ENCODE measurements at places on chromosomes 5 and 9.

GRCh38 chr5:148163345-148163744, 5.0 kb upstream of the SPINK14 start:
- no peak for DNase-seq

DNA sequence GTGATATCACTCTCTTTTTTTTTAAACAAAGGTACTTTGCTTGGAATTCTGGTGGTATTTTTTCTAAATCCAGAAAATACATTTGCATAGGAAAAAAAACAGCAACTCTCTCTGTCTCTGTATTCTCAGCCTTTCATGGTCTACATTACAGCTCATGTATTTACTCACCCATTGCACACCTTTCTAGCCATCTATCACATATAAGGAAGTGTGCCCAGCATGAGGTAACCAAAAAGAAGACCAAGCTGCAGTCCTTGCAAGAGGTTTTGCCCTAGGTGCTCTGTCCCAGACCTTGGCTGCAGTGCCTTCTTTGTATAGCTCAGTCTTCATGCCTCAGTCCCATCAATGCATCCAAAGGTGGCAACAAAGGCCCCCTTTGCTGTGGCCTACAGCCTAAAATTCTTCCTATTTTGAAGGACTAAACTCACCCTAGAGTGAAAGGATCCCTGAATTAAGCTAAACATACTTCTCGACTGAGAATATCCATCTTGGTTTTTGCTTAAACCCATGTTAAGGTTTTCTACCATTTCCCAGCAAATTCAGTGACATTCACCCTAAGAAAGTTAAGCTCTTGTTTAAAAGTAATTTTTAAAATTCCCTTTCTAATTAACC, 446.4 kb downstream of the KIF4B start:
- peak; percentile 39 for DNase-seq

DNA sequence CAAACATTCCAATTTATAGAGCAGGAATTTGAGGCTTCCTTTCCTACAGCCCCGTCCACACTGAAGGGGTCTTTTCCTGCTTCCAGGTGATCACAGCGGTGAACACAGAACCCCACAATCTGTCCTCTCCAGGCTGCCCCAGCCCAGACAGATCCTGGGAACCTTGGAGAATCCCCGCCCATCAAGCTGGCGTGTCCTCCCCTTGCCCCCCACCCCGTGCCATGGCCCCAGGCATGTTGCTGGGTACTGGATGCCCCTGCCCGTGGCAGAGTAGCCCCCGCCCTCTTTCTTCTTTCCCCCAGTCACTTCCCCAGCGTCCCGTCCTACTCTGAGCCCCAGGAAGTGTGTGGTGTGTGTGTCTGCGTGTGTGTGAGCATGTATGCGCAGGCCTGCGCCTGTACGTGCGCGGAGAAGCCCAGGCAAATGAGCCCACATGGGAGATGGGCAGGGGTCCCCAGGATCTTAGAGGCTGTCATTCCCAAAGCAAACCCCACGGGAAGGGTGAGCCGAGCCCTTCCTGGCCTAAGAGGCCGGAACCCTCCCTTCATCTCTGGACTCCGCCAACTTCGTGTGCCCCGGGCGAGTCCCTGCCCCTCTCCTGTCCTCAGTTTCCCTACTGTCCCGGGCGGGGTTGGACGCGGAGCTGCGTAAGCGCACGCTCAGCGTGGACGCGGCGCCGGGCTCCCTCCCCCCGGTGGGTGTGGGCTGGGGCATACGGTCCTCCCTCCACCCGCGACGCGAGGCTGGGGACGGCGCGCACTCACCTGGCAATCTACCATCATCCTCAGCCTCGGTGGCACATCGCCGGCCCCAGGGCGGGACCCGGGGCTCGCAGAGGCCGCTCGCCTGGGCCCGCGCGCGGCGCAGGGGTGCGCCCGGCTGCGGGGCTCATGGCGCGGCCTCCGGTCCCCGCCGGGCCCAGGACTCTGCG, 15.2 kb downstream of the GBGT1 start:
- peak; percentile 12 for DNase-seq

DNA sequence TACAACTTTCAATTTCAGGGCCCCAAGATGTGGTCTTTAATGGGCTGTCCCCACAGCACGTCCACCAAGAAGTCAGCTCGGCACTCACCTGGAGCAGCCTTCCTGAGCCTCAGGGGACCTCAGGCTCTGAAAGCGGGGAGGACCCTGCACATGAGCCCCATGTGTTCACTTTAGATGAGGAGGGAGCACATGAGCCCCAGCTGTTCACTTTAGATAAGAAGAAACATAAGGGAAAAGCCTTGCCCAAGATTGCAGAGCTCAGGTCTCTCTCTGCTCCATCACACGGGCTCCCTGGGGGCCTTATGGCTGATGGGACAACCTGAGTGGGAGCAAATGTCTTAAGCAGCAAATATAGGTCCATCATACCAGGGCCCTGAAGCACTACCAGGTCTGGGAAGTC, 56.4 kb downstream of the NIPSNAP3B start:
- DNase-seq = no peak

DNA sequence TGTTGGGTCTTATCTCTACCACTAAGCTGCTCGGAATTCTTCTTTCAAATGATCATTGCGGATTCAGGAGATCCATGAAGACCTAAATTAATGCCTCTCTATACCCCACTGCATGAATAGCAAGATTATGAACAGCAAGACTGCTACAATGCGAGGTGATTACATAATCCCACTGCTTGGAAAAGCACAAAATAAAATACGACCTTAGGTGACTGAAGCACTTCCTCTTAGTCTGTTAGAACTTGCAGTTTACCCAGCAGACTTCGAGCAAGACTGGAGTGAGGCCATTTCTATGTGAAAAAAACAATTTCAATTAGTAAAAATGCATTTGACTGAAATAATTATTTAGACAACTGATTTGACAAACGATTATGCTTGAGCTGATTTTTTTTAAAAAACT, 59.8 kb downstream of the SH3RF2 start:
- DNase-seq = no peak

DNA sequence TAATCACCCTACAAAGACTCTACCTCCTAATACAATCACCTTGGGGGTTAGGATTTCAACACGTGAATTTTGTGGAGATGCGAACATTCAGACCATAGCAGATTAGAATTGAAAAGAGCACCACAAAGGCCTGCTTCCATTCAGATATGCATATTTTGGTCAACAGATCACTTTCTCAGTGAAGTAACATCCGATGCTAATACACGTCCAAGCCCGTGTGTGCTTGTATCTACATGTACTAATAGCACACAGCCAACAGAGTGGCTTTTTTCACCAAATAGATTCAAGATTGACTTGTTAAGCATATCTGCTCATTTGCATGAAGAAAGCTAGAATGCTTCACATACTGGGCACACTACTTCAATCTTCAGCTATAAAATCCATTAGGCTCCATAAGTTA, 35.6 kb upstream of the SSBP2 start:
- DNase-seq = no peak

DNA sequence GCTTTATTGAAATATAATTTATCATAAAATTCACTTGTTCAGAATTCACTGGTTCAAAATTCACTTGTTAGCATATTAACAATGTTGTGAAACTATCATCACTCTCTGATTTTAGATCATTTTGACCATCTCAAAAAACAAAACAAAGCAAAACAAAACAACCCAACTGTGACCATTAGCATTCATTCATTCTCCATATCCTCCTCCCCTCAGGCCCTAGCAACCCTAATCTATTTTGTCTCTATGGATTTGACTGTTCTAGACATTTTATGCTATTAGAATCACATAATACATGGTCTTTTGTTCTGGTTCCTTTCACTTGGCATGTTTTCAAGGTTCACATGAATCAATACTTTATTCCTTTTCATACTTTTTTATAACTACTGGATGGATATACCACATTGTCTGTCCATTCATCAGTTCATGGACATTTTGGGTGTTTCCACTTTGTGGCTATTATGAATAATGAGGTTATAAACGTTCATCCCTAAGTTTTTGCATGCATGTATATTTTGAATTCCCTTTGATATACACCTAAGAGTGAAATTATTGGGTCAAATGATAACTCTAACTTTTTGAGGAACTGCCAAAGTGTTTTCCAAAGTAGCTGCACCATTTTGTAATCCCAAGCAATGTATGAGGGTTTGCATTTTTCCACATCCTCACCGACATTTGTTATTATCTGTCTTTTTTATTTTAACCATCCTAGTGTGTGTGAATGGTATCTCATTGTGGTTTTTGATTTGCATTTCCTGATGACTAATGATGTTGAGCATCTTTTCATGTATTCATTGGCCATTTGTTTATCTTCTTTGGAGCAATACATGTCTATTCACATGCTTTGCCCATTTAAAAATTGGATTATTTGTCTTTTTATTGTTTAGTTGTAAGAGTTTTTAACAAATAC, 304.1 kb downstream of the SH3GL2 start:
- peak; percentile 47 for DNase-seq

DNA sequence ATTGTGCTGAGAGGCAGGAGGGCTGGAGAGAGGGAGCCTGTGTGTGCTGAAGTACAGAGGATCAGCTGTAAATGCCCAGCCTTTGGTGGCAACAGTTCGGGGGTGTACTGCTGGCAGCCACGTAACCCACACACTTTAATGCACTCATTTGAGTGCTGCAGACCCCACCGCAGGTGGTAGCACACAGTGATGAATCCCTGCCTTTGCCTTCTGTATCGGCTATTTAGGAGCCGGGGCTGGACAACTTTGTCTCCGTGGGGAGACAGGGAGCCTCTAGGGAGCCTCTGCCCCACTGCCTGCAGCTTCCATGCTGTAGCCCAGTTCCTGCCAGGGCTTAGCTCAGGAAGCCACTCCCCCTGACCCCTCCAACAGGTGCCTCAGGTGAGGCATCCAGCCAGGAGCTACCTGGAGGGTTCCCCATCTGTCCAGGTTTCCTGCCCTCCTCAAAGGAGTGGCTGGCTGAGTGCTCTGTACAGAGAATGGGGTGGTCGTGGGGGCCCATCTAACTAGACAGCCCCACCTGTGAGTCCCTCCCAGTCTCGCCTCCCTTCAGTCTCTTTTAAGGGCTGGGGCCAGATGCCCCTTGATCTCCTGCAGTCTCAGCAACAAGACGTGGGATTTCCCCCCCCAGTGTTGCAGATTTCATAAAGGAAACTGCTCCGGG, 44.5 kb downstream of the SECISBP2 start:
- no peak for DNase-seq

- no peak for DNase-seq
Measured at GRCh38 chr5:36450229-36451014, 148.7 kb upstream of the RANBP3L start.

GRCh38 chr9:71763832-71764231, 4.5 kb downstream of the CEMIP2 start:
- DNase-seq = no peak

- DNase-seq = no peak
Measured at GRCh38 chr5:1526681-1527131, 2.9 kb upstream of the LPCAT1 start.

GRCh38 chr9:13911473-13911872, 402.5 kb downstream of the NFIB start:
- DNase-seq = no peak

GRCh38 chr9:13568841-13569601, 289.5 kb upstream of the MPDZ start:
- no peak for DNase-seq

- DNase-seq = no peak
Measured at GRCh38 chr5:177300236-177300880, 3.2 kb downstream of the RAB24 start.

DNA sequence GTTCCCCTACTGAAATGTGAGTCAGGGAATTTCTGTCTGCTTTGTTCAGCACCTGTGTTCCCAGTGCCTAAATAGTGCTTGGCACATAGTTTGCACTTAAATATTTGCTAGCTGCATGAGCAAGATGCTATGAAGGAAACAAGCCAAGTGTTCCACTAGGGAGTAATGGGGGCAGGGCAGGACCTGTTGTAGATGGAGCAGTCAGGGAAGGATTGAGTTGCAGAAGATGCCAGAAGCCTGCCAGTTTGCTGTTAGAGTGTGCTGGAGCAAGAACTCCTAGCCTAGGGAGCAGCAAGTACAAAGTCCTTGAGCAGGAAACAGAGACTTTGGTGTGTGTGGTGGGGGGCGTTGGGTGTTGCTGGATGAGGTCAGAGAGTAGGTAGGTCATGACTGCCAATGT, 87.5 kb downstream of the DAB2IP start:
- DNase-seq = no peak

GRCh38 chr5:117379521-117379920, 804.9 kb upstream of the SEMA6A start:
- DNase-seq = no peak

DNA sequence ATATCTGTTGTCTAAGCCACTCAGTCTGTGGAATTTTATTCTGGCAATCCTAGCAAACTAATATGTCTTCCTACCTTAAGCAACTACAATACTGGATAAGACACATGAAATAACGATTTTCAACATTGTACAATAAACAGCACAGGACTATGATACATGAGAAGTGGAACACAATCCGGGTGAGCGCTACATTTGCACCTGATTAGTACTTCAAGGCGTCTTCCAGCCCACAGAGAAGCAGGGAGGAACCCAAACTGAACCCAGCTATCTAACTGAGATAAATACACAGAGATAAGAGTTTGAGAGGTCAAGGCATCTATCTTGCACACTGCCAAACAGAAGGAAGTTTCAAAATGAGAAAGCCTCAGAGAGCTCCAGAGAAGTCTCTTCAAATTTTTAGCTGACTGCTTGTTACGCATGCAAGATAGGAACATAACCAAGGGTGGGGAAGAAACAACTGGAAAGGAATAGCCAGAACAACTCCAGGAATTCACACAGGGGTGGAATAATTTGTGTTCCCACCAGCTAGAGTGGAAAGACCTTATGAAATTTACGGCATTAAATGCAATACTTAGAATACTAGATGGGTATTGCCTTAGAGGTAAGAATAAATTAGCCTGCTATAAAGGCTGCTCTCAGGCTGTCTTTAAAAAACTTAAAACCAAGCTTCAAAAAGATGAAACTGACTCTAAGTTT, 481.8 kb downstream of the MTRR start:
- DNase-seq = no peak

- DNase-seq = no peak
Measured at GRCh38 chr9:4620881-4621555, 41.1 kb upstream of the PLPP6 start.

DNA sequence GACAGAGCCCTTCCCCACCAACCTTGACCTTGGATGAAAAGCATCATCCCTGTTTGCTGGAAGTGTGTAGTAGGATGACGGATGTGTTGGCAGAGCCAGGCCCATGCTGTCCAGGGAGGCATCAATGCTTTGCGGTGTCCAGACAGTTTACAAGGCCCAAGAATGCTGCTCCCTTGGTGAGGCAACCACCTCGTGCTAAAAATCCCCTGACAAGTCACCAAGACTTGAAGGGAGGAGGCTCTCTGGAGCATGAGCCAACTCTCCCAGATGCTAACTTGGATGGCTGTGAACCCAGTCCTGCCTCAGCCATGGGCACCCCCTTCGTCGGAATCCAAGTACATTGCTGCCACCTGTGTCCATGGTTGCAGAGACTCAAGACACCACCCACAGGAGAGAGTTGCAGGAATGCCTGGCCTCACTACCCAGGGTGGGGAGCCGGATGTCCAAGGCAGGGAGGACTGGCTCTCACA, 9.5 kb upstream of the NKD2 start:
- no peak for DNase-seq

DNA sequence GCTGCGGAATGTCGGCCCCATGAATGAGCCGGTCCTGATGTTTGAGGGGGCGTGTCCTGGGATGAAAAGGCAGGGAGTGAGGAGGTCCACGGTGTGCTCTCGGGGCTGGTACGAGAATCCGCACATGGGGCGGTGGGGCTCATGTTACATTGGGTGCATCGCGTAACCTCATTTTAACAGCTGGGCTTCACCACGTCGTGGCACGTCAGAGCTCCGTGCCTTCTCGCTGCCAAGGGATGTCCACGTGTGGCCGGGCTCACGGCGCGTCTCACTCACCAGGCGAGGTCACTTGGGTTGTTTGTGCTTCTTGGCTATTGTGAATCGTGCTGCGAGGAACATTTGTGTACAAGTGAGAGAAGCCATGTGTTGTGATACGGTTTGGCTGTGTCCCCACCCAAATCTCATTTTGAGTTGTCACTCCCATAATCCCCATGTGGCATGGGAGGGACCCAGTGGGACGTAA, 29.1 kb upstream of the IRX4 start:
- DNase-seq = no peak

Measured in NCI-H1930 (cell line).